ENCODE measurements at places on chromosomes 12 and 14. TPM values are rescaled to one million over a fixed set of nuclear protein-coding genes. Genes with fewer than 3 reads are reported as not detected.

The ERP27 gene
- 0.19 TPM for total RNA-seq

The POTEG gene
- not detected for total RNA-seq

The DHRS1 gene
- total RNA-seq: 9.0 TPM

The RBM25 gene
- total RNA-seq: 41.6 TPM

The HOXC9 gene
- not detected for total RNA-seq

The MGP gene
- total RNA-seq: 47.7 TPM

The PIK3C2G gene
- not detected for total RNA-seq

The FAM90A1 gene
- 0.28 TPM for total RNA-seq

The ACACB gene
- 2.3 TPM for total RNA-seq

The CDC42BPB gene
- 73.9 TPM for total RNA-seq

The NOVA1 gene
- total RNA-seq: 2.5 TPM

The CCDC196 gene
- not detected for total RNA-seq

The SCNN1A gene
- total RNA-seq: 1.4 TPM

The TRPV4 gene
- total RNA-seq: 1.7 TPM

The CCDC198 gene
- total RNA-seq: under 0.01 TPM

The TPH2 gene
- total RNA-seq: not detected

The TSPAN8 gene
- 15.2 TPM for total RNA-seq

The HOXC12 gene
- not detected for total RNA-seq

The TAS2R8 gene
- not detected for total RNA-seq

The ADCY6 gene
- total RNA-seq: 48.9 TPM

The RFLNA gene
- 43.1 TPM for total RNA-seq

The APOF gene
- total RNA-seq: not detected

The DDN gene
- 0.38 TPM for total RNA-seq

The ASCL1 gene
- not detected for total RNA-seq

The ST8SIA1 gene
- total RNA-seq: 0.28 TPM
